Fibroblast of skin of right quadriceps (primary cell): ENCODE measurements at places on chromosomes 16 and 17.

- DNase-seq: peak; percentile 45
Measured at GRCh38 chr17:65163990-65164495, 26.9 kb downstream of the RGS9 start.

GRCh38 chr16:67847064-67847861, at the start of gene CENPT:
CENPT (minus strand) TSS chr16:67847693; CDS start chr16:67833859, 13,834 bp downstream.
- DNase-seq: peak; percentile 57

DNA sequence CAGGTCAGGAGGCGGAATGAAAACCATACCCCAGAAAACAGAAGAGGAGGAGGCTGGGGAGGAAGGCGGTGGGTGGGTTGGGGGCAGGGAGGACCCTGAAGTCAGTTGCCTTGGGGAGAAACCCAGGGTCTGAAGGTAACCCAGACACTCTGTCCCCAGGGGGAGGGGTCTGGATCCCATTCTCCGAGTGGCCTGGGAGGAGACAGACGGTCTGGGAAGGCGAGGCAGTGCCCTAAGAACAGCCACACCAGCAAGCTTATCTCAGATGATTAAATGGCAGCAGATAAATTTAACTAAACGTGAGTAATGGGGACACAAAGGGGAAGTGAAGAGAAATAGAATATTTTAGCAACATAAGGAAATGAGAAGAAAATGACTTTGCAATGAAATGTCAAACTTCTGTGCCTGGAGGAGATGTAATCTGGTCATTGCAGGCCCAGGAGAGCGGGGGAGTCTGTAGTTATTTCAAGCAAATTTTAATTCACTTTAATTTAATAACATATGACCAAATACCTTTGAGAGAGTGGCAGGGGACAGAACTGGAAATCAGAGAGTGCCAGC, 21.4 kb upstream of the ZFP90 start:
- DNase-seq: no peak

DNA sequence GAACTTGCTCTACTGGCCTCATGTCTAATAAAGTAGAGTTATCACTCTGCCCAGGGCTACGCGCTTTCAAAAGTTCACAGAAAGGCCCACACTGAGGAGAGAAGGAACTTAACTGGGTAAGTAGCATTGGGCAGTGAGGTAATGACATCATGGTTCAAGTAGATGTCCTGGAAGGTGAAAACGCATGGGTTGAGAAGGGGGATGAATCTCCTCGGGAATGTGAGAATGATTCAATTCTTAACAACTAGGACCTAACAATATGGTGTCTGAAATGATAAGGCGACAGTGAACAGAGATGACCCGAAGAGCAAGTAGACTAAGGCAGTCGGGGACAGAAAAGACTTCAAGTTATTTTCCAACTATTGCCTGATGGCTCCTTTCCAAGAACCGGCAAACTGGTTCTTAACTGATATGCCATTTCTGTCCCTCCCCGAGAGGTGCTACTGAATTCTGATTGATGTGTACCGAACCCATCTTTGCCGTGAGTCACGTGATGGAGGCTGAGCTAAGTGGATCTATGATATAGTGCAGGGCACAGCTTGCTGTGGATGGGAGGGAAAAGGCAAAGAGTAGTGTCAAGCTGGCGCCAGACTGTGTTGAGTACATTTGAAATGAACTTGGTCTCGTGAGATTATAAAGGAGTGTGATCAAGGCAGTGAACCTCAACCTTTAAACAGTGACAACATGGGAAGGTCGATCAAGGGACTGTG, 44.1 kb downstream of the MARCHF10 start:
- no peak for DNase-seq

GRCh38 chr17:11331547-11332513, 90.8 kb downstream of the SHISA6 start:
- DNase-seq: peak; percentile 28

DNA sequence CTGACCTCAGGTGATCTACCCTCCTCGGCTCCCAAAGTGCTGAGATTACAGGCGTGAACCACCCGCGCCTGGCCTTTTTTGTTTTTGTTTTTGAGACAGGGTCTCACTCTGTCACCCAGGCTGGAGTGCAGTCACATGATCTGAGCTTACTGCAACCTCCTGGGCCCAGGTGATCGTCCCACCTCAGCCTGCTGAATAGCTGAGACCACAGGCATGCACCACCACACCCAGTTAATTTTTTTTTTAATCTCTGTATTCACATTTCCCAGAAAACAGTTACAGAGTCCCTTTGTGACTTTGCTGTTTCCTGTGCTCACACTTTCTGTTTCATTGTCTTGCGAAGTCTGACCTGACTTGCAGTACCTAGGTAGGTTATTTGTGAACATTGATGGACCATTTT, 2.7 kb downstream of the CLUAP1 start:
- DNase-seq: no peak

GRCh38 chr17:67842648-67843047, 17.3 kb downstream of the BPTF start:
- DNase-seq: no peak
